ENCODE measurements at places on chromosomes 7 and 10.

GRCh38 chr7:143318661-143319060, 2.8 kb downstream of the CLCN1 start:
- peak; percentile 31 for DNase-seq

- peak; percentile 2 for DNase-seq
Observed at GRCh38 chr10:18527687-18528086, 123.7 kb downstream of the NSUN6 start.

- DNase-seq, result no peak
Observed at GRCh38 chr10:110644598-110645462, 694 bp downstream of the RBM20 start.

GRCh38 chr7:12567015-12567414, 3.5 kb upstream of the SCIN start:
- DNase-seq, result no peak

GRCh38 chr10:69837261-69837660, 35.6 kb downstream of the COL13A1 start:
- DNase-seq, result no peak

DNA sequence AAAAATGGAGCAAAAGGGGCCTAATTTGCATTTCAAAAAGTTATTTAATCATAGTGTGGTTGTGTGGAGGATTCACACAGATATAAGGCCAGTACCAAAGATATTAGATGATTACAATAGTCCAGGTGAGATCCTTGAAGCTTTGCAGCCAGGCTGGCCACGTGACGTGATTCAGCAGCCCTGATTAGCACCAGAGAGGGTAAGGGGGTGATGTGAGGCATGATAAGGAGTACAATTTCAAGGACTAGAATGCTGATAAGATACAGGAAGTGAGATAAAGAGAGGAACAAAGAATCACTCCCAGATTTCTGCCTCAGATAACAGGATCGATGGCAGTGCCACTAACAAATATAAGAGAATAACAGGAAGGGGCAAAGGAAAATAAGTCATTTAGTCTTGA, 108.4 kb upstream of the PALS2 start:
- no peak for DNase-seq

DNA sequence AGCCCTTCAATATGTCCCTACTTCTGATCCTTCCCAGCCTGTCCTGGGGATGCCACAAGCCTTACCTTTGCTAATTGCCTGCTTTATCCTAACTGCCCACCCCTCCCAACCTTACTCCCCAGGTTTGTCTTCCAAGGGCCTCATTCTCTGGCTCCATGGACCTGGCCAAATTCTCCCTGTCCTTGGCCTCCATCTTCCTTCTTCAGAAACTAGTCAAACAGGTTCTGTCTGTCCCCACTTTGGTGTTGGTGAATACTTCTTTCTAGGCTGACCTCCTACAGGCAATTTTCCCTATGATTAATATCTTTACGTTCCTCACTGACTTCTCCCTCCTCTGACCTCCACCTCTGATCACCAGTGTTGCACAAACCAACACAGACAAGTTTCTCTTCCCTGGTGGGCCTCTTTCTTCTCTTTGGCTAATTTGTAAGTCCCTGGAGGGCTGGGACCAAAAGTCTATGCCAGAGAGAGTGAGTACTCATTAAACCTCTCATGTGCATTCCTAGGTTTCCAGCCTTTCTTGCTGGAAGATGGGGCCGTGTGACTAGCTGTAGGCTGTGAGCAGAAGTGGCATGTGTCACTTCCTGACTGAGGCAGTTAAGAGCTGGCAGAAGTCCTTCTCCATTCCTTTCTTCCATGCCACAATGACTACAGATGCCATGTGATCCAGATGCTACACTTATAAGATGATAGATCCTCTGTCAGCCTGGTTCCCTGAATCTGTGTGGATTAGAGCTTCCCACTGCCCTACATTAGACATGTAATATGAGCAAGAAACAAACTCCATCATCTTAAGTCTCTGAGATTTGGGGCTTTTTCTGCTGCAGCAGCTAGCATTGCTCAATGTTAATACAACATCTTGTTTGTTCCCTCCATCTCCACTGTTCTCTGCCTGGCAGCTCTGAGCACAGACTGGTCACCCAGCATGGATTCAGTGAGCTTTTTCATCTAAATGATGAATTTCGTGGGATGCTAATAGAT, 382.7 kb downstream of the RPS24 start:
- peak; percentile 89 for DNase-seq

- DNase-seq, result no peak
Observed at GRCh38 chr10:82037076-82037475, 162.1 kb downstream of the NRG3 start.

DNA sequence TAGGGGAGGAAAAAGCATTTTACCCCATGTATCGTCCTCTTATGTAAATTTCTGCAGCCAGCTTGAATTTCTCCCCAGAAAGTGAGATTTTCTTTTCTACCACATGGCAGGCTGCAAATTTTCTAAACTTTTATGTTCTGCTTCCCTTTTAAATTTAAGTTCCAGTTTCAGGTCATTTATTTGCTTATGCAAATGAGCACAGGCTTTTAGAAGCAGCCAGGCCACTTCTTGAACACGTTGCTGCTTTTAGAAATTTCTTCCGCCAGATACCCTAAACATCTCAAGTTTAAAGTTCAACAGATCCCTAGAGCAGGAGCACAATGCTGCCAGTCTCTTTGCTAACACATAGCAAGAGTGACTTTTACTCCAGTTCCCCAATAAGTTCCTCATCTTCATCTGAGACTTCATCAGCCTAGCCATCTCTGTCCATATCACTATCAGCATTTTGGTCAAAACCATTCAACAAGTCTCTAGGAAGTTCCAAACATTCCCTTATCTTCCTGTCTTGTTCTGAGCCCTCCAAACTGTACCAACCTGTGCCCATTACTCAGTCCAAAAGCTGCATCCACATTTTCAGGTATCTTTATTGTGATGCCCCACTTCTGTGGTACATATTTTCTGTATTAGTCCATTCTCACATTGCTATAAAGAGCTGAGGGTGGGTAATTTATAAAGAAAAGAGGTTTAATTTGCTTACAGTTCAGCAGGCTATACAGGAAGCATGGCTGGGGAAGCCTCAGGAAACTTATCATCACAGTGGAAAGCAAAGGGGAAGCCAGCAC, 16.3 kb downstream of the EZH2 start:
- DNase-seq, result no peak

DNA sequence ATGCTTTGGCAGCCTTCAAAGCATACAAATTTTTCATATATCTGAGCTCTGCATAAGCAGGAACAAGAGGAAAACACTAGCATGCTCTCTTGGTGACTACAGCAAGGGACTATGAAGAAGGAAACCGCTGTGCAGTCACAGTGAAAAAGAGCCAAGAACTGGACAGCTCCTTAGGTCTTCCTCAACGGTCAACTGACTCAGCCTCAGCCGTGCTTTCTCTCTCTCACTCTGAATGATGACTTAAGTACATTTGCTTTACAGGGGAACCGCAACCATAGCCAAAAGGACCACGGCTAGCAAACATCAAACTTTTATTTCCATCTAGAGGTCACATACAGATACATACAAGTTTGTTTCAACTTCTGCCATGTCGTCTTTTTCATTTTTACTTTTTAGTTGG, 69.9 kb downstream of the HYCC1 start:
- DNase-seq, result peak; percentile 60

- no peak for DNase-seq
Observed at GRCh38 chr10:88091490-88092061, 228.2 kb downstream of the PTEN start.

DNA sequence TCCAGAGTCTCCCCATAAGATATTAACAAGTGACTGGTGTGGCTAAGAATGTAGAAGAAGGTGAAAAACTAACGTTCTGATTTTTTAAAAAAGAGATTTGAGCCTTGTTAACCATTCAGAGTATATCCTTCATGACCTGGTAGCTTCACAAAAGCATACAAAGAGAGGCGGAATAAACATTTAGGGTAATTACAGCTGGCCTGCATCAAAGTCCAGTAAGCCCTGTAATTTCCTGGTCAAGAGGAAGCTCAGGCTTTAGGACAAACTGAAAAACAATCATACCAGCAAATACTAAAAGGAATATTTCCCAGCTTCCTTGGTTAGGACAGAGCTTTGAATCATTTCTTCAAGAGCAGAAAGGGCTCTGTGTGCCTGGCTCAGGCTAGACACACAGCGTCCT, 165.2 kb downstream of the COBL start:
- no peak for DNase-seq

DNA sequence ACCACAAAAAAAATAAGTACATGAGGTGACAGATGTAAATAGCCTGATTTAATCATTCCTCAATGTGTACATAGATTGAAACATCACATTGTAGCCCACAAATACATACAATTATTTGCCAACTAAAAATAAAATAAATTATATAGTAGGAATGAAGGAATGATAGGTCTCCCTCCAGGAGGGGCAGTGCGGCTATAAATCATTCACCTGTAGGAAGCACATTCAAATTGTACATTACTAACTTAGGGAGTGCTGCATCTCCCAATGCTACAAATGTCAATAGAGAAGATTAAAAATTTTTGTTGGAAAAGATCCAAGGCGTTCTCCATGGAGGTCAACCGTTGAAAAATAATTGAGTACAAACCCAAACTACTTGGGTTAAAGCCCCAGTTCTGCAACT, 4.2 kb downstream of the KBTBD2 start:
- no peak for DNase-seq

Measured in fibroblast of skin of back (primary cell).